ENCODE measurements at places on chromosomes 16 and 17.

- DNase-seq = no peak
Measured at GRCh38 chr17:82862737-82863382, 23.0 kb upstream of the ZNF750 start.

GRCh38 chr17:9934331-9934730 is 29.3 kb upstream of the RCVRN start:
- no peak for DNase-seq

- DNase-seq = no peak
Measured at GRCh38 chr17:41639492-41640473, 15.4 kb upstream of the KRT17 start.

GRCh38 chr16:24062270-24062817 is 193.8 kb upstream of the CACNG3 start:
- DNase-seq = no peak

DNA sequence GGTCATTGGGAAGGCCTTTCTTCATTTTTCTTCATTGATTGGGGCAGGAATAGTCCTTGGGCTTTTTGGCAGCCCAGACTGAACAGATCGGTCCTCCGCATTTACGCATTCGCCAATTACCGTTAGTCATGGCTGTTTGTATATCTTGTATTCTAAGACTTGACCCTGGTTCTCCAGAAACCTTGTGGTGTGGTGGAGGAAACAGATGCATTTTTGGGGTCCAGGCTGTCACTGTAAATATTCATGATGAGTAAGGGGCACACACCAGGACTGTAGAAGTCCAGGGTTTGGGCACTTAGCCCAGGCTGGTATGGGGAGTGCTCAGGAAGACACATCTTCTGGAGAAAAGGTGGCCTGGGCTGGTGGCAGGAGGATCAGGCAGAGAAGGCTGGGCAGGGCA is 371.6 kb downstream of the CPPED1 start:
- no peak for DNase-seq

DNA sequence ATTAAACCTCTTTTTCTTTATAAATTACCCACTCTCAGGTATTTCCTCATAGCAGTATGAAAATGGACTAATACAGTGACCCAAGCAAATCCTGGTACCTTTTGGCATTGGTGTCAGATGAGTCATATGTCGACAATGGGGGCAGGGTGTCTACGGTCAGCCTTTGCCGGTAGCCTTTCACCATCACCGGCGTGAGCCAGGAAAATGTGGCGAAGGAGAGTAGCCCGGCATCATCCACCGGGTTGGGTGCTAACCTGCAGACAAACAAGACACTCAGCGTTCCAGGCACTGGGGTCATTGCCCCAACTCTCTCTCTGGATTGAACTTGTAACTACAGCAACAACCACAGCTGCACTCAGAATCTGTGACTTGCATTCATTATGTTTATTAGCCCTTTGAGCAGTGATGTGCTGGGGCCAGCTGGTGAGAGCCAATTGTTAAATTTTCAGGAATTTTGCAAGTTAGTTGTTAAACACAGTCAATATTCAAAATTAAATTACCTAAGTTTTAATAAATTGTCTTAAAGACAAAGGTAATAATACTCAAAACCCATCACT is 11.9 kb downstream of the ABCC12 start:
- no peak for DNase-seq

GRCh38 chr17:1003972-1004768 is 7.2 kb downstream of the TIMM22 start:
- DNase-seq = no peak

GRCh38 chr17:28030386-28030785 is 12.1 kb upstream of the NLK start:
- no peak for DNase-seq

- no peak for DNase-seq
Measured at GRCh38 chr17:9544221-9544620, 31.4 kb downstream of the STX8 start.

DNA sequence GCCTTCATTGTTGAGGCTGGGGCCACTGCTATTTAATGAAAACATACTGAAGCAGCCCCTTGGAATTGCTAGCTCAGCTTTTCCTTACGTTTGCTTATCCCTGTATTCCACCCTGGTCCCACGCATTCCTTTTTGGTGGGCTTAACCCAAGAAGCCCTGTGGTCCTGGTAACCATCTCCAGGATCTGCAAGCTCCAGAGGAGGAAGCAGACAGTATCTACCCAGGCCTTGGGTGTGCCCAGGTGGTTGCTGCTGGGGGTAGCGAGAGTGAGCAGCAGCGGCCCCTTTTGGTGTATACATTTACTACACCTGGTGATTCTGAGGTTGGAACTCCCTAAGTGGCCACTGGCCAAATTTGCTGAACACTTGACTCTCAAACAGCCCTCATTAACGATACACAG is 97.7 kb downstream of the CBLN1 start:
- DNase-seq = no peak

DNA sequence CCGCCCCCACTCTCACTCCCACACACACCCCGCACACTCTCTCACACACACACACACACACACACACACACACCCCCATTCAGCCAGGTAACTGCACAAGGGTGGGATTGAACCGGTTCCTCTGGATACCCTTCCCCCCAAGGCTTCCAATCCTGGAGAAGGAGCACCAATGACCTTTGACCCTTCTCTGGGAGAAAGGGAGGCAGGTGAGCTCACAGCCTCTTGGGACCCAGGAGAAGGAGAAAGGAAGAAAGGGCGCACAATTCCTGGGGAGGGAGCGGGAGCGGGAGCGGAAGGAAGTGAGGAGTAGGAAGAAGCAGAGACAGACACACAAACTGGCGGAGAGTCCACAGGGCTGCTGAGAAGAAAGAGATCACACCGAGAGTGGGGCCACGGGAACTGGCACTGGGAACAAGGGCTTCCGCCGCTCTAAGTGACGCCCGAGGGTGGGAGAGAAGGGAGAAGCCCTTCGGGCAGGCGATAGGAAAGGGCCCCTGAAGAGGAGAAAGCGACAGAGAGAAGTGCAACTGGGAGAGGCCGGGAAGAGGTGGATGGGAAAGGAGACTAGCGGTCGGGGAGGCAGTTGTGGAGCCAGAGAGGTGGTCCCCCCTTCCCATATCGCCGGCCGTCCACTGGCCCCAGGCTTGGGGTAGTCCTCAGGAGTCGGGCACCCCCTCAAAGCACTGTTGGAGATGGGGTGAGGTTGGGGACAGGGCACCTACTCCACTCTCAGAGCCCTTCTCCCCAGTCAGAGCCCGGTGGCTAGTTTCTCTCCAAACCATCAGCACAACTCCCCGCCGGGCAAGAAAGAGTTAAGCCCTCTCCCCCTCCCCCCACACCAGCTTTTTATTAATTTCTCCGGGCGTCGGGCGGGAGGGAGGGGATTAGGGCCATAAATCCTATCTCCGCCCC is 1.3 kb downstream of the SAMD14 start:
- no peak for DNase-seq

GRCh38 chr17:77734371-77735080 is 224.0 kb upstream of the TNRC6C start:
- no peak for DNase-seq

- no peak for DNase-seq
Measured at GRCh38 chr17:48027322-48027981, 10.1 kb downstream of the COPZ2 start.

- no peak for DNase-seq
Measured at GRCh38 chr16:4006397-4006999, 109.7 kb downstream of the ADCY9 start.

DNA sequence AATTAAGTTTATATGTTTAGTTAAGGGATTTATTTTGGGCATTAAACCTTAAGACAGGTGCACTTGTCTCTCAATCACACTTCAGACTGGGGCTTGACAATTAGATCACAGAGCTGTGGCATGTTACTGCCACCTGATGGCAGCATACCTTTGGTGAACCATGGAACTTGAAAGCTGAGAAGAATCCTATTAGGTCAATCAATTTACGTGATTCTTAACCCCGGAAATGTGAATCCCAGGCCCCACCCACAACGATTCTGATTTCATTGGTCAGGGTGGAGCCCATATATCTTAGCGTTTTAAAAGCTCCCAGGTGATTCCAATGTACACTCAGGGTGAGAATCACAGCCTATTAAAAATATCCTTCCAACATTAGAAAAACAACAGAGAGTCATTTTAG is 91.0 kb downstream of the GSG1L start:
- DNase-seq = peak; percentile 41

DNA sequence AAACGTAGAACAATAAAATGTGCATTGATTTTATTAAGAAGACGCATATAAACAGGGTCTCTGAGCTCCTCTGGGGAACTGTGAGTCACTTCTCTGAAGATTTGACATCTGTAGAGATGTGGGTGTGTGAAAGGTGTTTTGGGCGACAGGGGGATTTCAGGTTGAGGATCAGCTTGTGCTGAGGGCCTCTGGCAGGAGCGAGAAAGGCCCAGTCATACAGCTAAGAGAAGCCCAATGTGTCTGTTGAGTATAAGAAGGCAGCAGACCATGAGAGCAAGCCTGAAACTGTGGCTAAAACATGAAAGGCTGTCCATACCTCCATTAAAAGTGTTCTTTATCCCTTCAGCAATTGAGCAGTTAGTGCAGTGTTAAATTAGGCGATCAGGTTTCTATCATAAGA is 406.5 kb upstream of the MON1B start:
- no peak for DNase-seq

- DNase-seq = peak; percentile 16
Measured at GRCh38 chr17:48374650-48375230, 55.3 kb downstream of the SKAP1 start.

GRCh38 chr16:23823475-23824384 is 12.1 kb upstream of the PRKCB start:
- DNase-seq = no peak

- no peak for DNase-seq
Measured at GRCh38 chr17:53818271-53818670, 4.5 kb upstream of the KIF2B start.

- DNase-seq = no peak
Measured at GRCh38 chr17:75111777-75112335, 2.1 kb downstream of the ARMC7 start.

- no peak for DNase-seq
Measured at GRCh38 chr16:56658327-56658875, 642 bp downstream of the MT1F start.

GRCh38 chr16:48963306-48963705 is 318.3 kb downstream of the CBLN1 start:
- DNase-seq = no peak

DNA sequence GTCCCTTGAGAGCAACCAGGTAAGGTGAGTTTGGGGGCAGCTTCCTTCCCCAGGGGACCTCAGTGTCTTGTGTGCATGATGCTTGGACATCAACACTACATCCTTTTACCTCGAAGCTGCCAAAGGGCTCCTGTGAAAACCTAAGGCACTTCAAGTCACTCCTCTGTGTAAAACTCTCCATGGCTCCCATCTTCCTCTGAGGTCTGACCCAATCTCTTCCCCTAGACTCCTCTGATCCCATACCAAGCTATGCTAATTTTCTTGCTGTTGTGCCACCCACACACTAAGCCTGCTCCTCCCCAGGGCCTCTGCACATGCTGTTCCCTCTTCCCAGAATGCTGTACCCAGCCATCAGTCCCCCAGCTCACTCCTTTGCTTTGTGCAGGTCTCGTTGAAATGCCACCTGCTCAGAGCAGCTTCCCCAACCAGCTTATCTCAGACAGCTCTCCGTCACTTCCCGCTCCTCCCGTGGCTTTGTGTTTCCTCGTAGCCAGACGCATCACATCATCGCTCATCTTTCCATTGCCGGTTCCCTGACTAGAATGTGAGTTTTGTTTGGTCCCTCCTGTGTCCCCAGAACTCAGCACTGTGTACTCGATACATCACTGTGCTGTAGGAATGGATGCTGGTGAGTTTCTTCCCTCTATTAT is 78.4 kb downstream of the CNGB1 start:
- no peak for DNase-seq

DNA sequence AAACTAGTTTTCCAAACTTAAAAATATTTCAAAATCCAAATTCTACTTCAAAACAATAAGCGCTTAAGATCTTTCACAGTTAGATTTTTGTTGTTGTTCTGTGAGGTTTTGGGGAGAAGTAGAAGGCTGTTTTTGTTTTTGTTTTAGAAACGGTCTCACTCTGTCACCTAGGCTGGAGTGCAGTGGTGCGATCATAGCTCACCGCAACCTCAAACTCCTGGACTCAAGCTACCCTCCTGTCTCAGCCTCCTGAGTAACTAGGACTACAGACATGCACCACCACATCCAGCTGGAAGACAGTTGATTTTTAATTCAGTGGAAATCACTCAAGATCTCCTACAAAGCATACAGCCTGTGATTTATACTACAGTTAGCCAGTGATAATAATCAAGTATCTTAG is 2.7 kb downstream of the SHCBP1 start:
- no peak for DNase-seq

- no peak for DNase-seq
Measured at GRCh38 chr16:29710227-29711219, 31.5 kb downstream of the QPRT start.

- no peak for DNase-seq
Measured at GRCh38 chr17:58111676-58112075, 28.5 kb downstream of the DYNLL2 start.

GRCh38 chr17:8994319-8994718 is 27.0 kb upstream of the NTN1 start:
- peak; percentile 75 for DNase-seq

- peak; percentile 14 for DNase-seq
Measured at GRCh38 chr17:35870906-35871819, 2.5 kb upstream of the HEATR9 start.

- DNase-seq = no peak
Measured at GRCh38 chr16:86956437-86956836, 360.8 kb downstream of the C16orf95 start.

DNA sequence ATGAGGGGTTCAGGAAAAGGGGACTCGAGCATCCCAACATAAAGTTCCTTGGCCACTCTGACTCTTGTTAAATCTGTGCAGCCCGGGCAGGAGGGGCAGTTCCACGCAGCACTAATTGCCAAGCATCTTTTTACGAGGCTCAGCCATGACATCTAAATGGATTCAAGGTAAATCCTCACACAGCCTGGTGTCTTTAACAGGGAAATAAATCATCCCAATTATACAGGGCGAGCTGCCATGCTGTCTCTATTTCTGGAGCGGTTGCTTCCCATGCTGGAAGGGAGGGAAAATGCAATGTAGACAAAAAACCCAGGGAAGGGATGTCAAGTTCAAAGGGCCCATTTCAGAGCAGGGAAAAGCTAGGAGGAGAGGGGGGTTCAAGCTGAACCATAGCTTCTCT is 110.0 kb downstream of the GAS7 start:
- DNase-seq = no peak

DNA sequence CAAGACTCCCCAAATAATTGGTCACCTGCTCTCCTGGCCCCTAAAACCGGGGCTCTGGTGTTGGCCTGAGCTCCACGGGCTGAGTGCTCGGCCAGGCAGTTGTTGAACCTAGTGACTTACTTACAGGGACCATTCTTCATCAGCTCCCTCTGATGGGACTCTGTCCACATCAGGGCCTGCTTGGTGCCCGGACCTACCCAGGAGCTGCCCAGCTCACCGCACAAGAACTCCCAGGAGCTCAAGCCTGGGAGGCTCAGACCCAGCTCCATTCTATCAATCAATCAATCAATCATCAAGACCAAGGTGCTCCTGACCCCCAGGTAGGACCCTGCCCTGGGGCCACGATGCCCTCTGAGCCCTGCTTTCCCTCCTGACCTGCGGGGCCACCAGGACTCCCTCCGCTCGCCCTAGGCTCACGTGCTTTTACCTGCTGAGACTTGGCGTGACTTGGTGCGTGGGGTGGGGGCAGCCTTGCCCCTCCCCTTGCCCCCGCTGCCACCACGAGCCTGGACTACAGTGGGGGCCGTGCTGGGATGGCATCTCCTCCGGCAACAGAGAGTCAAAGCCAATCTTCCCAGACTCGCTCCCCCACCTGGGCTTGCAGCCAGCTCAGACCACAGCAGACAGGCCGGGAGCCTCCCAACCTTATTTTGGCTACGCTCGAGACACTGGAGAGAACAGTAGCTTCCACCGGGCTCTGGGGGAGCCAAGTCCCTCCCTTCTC is 15.7 kb downstream of the IL34 start:
- no peak for DNase-seq

Data from activated naive CD8-positive, alpha-beta T cell treated with anti-CD3 and anti-CD28 coated beads for 36 hours (primary cell).